ENCODE measurements at places on chromosomes 7 and 10.
A peak's percentile ranks its signal among the peaks of the same experiment; 100 is the strongest.

DNA sequence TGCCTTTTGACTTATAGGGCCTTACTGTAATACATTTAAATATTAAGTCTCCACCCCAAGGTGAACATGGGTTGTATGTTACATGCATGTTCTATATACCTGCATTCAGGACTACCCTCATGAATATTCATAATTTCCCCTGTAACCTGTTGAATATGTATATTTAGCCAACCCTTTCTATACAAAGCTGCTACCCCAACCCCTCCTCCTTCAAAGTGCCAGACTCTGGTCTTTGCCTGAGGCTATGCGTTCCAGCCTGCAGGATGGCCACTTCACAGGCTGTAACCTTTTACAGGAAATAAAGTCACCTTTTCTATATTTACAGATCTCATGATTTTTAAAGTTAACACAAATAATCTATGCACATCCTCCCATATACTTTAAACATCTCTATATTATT is 10.1 kb upstream of the UNC5B start:
- DNase-seq = no peak

DNA sequence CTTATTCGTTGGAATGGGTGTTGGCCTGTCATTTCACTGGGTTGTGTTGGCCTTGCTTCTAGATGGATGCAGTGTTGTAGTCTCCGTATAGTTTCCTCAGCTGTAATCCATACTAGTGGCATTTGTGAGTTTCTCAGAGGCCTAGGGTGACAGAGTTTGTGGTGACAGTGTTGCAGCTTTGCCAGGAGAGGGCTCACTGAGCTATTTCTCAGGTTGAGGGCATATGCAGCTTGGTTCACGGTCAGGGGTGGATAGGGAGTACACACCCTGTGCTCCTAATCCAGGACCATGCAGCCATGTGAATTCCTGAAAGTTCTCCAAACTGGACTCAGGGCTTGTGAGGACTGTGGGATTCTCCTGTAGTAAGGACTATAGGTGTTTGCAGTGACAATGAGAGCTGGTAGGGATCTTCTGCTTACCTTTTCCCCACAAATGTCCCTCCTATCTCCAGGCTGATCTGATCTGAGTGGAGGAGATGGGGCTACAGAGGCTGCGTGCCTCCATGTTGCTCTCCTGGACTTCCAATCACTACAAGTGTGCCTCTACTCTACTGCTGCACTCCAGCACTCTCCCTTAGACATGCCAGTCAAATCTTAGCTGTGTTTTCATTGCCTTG is 229.0 kb downstream of the STK31 start:
- no peak for DNase-seq

DNA sequence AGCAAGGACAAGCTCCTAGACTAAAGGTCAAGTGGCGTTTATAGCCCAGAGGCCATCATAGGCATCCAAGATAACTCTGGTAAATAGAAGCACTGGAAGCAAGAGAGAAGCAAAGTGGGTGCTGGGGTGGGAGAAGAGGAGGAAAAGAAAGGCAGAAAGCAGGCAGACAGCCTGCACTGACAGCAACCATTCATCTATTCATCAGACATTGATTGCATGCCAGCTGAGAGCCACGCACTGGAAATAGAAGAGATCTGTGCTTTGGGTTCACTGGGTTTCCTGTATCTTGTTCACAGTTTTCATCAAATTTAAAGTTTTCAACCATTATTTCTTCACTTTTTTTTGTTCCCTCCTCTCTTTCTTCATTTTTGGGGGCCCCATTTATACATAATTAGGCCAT is 4.7 kb upstream of the SLIT1 start:
- DNase-seq = no peak

DNA sequence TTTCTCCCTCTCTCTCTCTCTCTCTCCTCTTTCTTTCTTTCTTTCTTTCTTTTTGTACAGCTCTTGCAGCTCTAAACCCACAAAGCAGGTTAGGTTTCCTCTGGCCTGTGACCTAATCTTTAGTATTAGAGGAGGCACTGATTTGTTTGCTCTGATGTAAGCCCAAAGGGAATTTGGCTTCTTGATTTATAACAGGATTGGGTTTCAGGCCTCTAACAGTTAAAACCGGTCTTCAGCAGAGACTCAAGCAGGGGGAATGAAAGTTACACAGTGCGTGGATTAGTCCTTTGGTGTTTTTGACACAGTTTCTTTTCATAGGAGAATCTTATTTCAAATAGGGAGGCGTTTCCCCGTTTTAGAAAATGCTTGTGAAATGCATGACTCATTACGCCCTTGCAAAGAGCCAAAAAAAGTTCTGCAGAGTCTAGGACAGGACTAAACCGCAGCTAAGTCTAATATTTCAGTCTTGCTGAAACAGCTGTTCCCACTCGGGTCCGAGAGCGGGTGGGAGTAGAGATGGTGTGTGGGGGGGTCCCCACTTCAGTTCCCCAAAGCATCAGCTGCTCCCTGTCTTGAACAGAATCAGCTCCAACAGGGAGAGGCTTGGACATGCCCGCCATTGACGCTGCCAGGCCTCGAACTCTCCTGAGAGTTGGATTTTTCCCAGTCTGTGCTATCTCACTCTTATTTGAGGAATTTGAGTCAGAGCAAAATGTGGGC is 296.5 kb upstream of the PITRM1 start:
- DNase-seq = no peak

DNA sequence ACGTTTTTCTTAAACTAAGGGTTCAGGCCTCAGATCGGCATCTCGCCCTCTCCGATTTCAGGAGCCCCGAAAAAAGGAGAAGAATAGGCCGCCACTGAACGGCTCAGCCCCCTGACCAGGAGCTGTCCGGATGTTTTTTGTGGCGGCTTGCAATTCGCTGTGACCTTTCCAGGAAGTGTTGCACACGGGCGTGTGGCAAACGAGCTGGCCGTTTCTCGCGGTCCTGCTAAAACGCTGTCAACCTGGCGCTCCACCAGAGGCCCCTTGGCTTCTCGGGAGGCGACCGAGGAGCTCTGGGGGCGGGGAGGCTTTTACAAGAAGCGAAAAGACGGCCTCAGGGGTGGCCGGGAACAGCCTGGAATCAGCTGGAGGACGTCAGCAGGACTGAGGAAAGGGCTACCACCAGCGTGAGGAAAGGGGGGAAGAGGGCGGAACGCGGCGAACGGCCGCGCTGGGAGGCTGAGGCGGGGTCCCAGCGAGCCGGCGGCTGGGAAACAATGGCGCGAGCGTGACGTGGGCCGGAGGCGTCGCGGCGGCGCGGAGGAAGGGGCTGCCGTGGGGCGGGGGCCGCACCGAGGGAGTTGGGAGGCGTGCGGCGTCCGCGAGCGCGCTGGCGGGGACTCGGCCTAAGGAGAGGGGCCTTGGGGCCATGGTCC is 493 bp downstream of the NT5C2 start:
- DNase-seq = peak; percentile 78

DNA sequence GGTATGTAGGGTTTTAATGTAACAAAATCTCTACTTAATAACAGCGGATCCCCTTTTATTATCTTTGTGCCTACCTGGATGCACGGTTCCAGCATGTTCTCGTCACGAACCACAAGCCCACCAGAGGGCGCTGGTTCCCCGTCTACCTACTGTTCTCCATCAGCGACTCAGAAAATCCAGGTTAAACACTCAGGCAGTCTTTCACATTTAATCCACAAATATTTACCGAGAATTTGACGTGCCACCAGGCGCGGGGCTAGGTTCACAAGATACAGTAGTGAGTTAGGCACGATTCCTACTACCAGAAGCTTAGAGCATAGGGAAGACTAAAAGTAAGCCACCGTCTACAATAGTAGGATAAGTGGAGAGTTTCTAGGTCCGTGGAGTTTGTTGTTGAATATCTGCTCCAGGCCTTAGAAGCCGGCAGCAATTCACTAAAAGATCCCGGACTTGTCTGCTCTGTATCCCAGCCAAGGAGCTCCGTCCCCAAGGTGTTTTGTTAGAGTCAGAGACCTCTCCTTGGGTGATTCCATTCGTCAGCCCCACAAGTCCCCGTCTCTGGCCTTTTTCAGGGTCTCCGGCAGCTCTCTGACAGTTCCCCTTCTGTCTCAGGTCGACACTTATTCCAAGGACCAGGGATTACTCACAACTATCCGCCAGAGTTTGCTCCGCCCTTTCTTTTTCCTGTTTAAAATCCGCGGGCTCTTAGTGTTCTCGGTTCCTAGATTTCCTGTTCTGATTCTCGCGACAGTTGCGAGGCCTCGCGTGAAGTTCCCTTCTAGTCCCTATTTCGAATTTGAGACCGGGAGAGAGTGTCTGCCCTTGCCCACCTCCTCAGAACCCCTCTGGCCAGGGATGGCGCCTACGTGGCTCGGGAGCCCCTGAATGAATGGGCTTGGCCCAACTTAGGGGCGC is 1.5 kb upstream of the KAZALD1 start:
- DNase-seq = peak; percentile 85

DNA sequence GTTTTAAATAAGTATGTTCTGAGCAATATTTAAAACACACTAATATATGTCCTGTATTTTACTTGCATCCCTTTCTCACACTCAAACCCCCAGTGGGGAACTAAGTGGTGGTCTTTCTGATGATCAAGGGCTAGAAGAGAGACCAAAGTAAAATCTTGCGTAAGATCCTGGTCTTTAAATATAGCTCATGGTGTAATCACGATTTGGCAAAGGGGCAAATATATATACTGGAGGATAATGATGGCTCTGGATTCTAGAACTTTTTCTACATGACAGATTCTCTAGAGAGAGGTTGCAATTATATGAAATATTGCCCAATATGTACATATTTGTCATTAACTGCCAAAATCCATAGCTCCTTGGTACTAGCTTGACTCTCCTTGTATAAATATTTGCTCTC is 438.3 kb downstream of the NXPH1 start:
- no peak for DNase-seq

DNA sequence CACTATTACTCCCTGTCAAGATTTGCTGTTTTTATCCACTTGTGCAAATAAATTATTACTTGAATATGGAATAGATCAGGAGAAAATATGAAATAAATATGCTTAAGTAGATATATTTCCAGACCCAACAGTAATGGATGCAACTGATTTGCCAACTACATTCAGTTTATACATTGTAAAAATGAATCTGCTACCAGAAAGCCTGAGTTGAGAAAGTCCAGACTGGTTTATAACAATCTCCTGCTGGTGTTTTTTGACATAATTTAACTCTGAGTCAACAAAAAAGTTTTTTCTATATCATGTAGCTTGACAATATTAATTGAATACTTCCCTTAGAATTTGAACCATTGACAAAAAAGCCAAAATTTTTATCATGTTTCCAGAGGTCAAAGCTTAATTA is 265.8 kb upstream of the SEMA3D start:
- DNase-seq = no peak

DNA sequence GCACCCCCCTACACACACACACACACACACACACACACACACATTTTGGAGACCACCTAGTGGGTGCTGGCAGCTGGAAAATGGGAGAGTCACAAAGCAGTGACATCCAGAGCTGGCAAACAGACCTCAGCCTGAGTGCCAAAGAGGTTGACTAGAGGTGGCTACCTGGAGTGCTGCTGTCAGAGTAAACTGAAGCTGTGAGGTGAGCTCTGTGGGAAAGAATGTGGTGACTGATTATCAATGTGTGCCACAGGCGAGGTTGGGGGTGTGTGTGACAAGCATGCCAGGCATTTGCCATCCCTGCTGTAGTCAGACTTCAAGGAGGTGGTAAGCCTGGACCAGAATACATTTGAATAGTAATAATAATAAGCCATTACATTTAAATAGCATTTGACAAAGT is 120.6 kb downstream of the SLIT1 start:
- DNase-seq = no peak

- DNase-seq = no peak
Measured at GRCh38 chr7:102220960-102221800, 65.5 kb upstream of the SH2B2 start.

GRCh38 chr7:5094641-5095040 is 49.0 kb downstream of the RBAK start:
- DNase-seq = no peak

GRCh38 chr10:7525314-7526016 is 114.6 kb upstream of the SFMBT2 start:
- DNase-seq = peak; percentile 34

- no peak for DNase-seq
Measured at GRCh38 chr10:16948361-16948760, 131.1 kb upstream of the RSU1 start.

- no peak for DNase-seq
Measured at GRCh38 chr10:30558411-30558810, 71.1 kb downstream of the LYZL2 start.

DNA sequence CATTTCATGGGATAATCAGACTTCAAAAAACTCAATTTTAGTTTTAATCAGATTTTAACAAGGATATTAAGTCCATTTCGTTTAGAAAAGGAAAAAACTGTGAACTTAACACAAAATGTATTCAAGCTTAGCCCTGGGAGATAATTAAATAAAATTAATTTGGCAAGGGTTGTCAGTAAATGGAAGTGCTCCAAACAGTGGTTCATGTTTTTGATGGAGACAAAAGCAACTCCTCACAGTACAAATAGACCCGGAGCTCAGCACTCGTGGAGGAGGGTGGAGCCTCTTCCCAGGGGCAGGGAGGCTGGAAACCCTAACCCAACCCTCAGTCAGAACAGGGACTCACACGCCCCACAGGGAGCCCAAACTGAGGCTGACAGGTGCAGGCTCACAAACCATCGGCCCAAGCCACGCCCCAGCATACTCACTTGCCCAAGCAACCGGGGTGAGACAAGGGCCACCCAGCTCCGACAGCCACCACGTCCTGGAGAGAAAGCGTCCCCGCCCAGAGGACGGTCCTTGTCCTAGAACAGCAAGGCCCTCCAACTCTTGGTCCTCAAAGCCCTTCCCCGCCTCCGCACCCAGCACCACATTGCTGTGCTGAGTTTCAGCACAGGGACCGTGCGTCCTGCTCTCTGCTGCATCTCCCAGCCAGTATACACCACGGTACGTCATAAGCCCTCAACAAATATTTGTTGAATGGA is 39.8 kb downstream of the MAD1L1 start:
- DNase-seq = no peak

GRCh38 chr7:47405921-47406800 is 175.8 kb downstream of the TNS3 start:
- no peak for DNase-seq

- DNase-seq = no peak
Measured at GRCh38 chr10:81873932-81874816, 820 bp upstream of the NRG3 start.

DNA sequence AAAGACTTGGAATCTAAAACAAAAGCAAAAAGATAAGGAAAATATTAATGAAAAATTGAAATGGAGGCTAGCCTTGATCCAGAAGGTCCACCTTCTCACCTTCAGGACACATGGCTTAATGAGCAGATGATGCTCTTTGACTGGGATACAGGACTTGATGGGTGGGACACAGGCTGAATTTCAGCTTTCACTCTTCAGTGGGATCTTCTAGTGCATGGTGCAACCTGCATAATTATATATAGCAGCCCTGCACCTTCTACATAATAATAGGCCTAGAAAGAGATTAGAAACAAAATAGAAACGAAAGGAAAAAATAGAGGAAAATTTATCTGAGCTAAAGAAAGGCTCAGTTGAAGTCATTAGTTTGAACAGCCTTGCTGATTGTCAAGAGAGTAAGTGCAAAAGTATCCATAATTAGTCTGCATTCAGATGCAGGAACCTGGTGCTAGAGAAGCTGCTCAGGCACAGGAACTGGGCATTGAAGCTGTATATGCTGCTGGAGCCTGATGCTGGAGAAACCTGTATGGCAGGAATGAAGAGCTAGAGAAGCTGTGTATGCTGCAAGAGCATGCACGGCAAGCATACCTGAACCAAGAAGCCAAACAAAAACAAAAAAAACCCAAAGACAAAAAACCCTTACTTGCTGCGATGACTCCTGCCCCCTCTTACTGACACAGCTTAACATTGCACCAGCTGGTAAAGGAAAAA is 19.4 kb downstream of the MKLN1 start:
- DNase-seq = no peak

GRCh38 chr7:126495733-126496132 is 757.0 kb downstream of the GRM8 start:
- DNase-seq = no peak

GRCh38 chr10:48439581-48440041 is 133.1 kb downstream of the MAPK8 start:
- DNase-seq = no peak
